ENCODE measurements at places on chromosomes 7 and 10.

DNA sequence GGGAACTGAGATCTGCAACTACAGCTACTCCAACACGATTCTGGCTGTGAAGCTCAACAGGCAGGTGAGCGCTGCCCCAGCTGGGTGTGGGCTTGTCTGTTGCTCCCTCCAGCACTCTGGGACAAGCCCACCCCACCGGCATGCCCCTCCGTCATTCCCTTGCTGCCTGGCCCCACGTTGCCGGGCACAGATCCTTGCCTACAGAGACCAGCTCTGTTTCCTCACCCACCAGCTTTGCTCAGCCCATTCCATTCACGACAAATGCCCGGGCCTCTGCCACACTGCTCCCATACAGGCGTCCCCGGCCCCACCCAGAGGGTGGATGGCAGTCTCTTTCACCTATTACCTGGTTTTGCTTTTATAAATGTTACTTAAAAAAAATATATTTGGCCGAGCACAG is 24.6 kb downstream of the WIPI2 start:
- no peak overlapping the region for H3K27ac ChIP-seq
- DNase-seq, result no peak
- H3K36me3 ChIP-seq, result peaks cover 33% of the 10 kb centered on the region
- no peaks in the 10 kb centered on the region for H3K27me3 ChIP-seq
- no peak overlapping the region for H3K4me3 ChIP-seq

DNA sequence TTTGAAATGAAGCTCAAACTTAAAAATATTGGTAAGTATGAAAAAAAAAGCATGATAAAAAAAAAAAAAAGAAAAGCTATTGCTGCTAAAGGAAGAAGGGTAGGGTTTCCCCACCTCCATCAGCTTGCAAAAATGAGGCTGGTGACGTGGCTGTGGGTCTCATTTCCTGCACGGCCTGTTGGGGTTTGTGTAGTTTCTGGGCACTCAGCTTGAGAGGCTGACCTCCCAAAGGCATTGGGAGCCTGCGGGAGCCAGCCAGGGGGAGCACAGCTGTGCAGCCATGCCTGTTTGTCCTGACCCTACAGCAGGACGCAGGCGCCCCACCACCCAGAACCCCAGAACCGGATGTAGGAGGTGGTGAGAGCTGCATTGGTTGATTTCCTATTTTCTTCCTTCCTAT is 48.8 kb upstream of the CARD11 start:
- peak overlapping the region; percentile 27 for H3K4me3 ChIP-seq
- no peaks in the 10 kb centered on the region for H3K27me3 ChIP-seq
- H3K4me1 ChIP-seq, result peaks cover 70% of the 10 kb centered on the region
- H3K36me3 ChIP-seq, result no peaks in the 10 kb centered on the region

GRCh38 chr7:696812-697551 is 29.5 kb upstream of the DNAAF5 start:
- H3K36me3 ChIP-seq, result peaks cover under 1% of the 10 kb centered on the region
- H3K4me1 ChIP-seq, result no peaks in the 10 kb centered on the region
- H3K27me3 ChIP-seq, result no peaks in the 10 kb centered on the region
- DNase-seq, result no peak
- no peak overlapping the region for H3K27ac ChIP-seq

- no peak for DNase-seq
- no peaks in the 10 kb centered on the region for H3K36me3 ChIP-seq
- no peak overlapping the region for H3K27ac ChIP-seq
- no peaks in the 10 kb centered on the region for H3K4me1 ChIP-seq
Observed at GRCh38 chr10:58967551-58968388, 208.7 kb upstream of the PHYHIPL start.

GRCh38 chr7:126700807-126701604 is 551.7 kb downstream of the GRM8 start:
- no peaks in the 10 kb centered on the region for H3K36me3 ChIP-seq
- H3K4me3 ChIP-seq, result no peak overlapping the region
- H3K27ac ChIP-seq, result no peak overlapping the region
- DNase-seq, result peak; percentile 82
- H3K4me1 ChIP-seq, result no peaks in the 10 kb centered on the region

GRCh38 chr10:27500886-27501285 is 3.2 kb upstream of the RAB18 start:
- no peak for DNase-seq
- no peak overlapping the region for H3K4me3 ChIP-seq
- peaks cover 21% of the 10 kb centered on the region for H3K4me1 ChIP-seq
- H3K27me3 ChIP-seq, result peaks cover 1% of the 10 kb centered on the region

DNA sequence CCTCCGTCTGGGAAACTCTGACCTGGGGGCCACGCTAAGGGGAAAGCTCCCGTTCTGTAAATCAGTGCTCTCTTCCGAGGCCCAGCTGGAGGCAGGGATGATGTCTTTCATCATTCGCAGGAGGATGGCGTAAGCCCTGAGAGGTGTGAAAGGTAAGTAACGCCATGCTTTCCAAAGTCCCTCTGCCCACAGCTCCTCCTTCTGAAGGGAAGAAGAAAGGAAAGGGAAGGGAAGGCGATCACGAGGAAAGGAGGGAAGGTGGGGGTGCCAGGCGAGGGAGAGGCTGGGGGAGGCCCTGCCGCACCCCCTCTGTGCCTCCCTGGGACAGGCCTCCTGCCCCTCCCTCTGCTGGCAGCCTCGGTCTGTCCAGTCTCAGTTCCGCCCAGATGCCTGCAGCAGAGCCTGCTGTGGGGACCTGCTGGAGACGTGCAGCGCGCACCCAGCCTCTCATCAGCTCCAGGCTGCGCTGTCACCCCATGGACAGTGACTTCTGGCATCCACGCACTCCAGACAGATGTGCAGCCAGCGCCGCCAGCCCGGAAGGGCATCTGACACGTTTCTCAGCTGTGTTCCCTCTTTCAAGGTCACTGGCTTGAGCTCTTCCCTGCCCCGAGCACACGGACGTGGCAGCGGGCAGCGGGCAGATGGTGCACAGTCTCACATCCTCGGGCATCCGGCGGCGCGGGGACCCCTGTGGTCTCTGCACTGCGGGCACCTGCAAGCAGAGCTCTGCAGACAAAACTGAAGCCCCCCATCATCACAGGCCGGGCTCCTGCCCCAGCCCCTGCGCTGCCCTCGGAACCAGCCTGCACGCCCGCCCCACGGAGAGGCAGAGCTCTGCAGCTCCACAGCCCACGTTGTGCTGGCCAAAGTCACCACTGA is 60.6 kb downstream of the INSIG1 start:
- DNase-seq, result no peak
- peaks cover 27% of the 10 kb centered on the region for H3K27me3 ChIP-seq

DNA sequence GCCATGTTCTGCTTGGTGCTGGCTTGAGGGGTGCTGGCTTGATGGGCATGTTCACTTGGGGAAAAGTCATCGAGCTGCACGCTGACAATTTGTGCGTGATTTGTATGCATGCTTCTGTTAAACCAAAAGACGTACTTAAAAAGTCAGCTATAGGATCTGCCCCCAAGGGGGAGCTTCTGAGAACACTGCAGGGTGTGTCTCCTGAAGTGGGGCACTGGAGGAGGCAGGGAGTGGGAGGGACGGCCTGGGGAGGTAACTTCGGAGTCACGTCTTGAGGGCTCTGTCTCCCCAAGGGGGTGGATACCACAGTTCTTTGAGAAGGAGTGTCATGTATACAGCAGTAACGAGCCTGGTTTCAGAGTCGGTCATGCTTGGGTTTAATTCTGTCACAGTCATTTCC is 406.5 kb downstream of the PLXNA4 start:
- no peaks in the 10 kb centered on the region for H3K36me3 ChIP-seq
- H3K27me3 ChIP-seq, result no peaks in the 10 kb centered on the region
- DNase-seq, result no peak
- H3K27ac ChIP-seq, result no peak overlapping the region
- H3K4me1 ChIP-seq, result no peaks in the 10 kb centered on the region

GRCh38 chr7:42175834-42176723 is 60.9 kb downstream of the GLI3 start:
- no peaks in the 10 kb centered on the region for H3K4me1 ChIP-seq
- no peak overlapping the region for H3K27ac ChIP-seq

GRCh38 chr7:106037489-106038176 is 74.5 kb downstream of the SYPL1 start:
- no peak overlapping the region for H3K4me3 ChIP-seq
- H3K27ac ChIP-seq, result no peak overlapping the region
- H3K4me1 ChIP-seq, result peaks cover 20% of the 10 kb centered on the region
- H3K36me3 ChIP-seq, result no peaks in the 10 kb centered on the region

DNA sequence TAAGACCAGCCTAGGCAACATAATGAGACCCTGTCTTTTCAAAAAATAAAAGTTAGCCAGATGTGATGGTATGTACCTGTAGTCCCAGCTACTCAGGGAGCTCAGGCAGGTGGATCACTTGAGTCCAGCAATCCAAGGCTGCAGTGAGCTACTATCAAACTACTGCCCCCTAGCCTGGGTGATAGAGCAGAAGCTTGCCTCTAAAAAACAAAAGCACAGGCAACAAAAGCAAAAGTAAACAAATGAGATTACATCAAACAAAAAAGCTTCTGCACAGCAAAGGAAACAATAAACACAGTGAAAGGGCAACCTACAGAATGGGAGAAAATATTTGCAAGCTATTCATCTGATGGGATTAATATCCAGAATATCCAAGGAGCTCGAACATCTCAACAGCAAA is 65.4 kb downstream of the FANK1 start:
- no peak for DNase-seq
- H3K27ac ChIP-seq, result no peak overlapping the region
- H3K27me3 ChIP-seq, result no peaks in the 10 kb centered on the region
- H3K4me1 ChIP-seq, result no peaks in the 10 kb centered on the region

DNA sequence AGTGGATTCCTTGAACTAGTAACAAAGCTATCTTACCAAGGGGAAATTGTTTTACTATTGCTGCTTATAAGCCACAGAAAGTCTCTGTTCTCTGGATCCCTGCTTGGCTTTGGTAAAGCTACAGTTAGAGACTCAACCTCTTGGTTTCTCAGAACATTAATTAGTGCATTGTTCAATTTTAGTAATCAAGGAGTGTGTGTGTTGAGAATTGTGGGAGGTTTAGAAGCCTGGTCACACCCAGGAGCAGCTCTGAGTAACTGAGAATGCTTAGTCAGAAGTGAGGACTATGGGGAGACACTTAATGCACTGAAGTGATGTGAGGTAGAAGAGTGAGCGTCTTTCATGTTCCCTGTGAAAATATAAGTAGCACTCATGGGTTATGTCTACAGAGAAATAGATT is 8.2 kb upstream of the ACTA2 start:
- peaks cover 29% of the 10 kb centered on the region for H3K4me1 ChIP-seq
- peak; percentile 46 for DNase-seq
- no peak overlapping the region for H3K4me3 ChIP-seq
- peak overlapping the region; percentile 73 for H3K27ac ChIP-seq

- H3K4me3 ChIP-seq, result no peak overlapping the region
- no peaks in the 10 kb centered on the region for H3K36me3 ChIP-seq
- no peaks in the 10 kb centered on the region for H3K27me3 ChIP-seq
- DNase-seq, result no peak
- H3K4me1 ChIP-seq, result no peaks in the 10 kb centered on the region
Observed at GRCh38 chr7:109964780-109965179, 1126.1 kb upstream of the LRRN3 start.

DNA sequence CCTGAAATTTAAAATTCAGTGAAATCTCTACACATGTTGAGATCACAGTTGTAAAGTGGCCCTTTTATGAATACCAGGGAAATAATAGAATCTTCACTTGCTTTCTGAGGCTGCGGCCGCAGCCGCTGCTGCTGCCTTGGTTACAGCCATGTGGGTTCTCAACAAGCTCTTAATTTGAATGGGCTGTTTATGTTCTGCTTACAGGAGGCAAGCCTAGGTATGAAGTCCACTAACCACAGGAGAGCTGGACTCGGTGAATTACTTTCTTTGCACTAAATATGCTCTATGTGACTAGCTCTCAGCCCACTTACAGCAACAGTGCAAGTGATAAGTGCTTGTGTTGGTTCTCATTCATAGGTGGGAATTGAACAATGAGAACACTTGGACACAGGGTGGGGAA is 410.8 kb downstream of the SFMBT2 start:
- no peaks in the 10 kb centered on the region for H3K4me1 ChIP-seq
- DNase-seq, result no peak
- no peak overlapping the region for H3K27ac ChIP-seq

GRCh38 chr10:46223064-46223480 is 63.7 kb upstream of the ANTXRL start:
- H3K4me1 ChIP-seq, result peaks cover 2% of the 10 kb centered on the region
- no peak overlapping the region for H3K27ac ChIP-seq
- H3K36me3 ChIP-seq, result peaks cover 4% of the 10 kb centered on the region
- DNase-seq, result peak; percentile 32

- peaks cover 10% of the 10 kb centered on the region for H3K4me1 ChIP-seq
- H3K27me3 ChIP-seq, result no peaks in the 10 kb centered on the region
- no peak overlapping the region for H3K4me3 ChIP-seq
- no peak for DNase-seq
Observed at GRCh38 chr7:111495173-111495810, 67.0 kb downstream of the IMMP2L start.

- H3K36me3 ChIP-seq, result no peaks in the 10 kb centered on the region
Observed at GRCh38 chr10:129253865-129254179, 213.2 kb upstream of the MGMT start.

DNA sequence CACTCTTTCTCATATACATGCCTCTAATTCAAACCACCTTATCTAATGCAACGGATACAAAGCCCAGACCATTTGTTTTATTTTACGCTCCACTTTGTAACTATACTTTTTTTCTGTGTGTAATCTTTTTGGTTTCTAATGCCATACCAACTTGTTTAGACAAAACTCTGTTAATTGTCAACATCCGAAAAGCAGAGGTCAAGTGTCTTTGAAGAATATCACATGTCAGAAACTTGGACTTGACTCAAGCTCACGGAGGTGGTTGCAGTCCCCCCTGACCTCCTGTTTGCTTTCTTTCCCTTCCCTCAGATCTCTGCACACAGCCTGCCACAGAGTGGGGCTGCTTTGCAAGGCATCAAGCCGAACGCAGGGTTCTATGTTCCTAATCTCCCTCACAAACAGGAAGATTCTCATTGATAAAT is 698.9 kb downstream of the PARD3 start:
- H3K27ac ChIP-seq, result no peak overlapping the region
- H3K27me3 ChIP-seq, result peaks cover 3% of the 10 kb centered on the region
- DNase-seq, result no peak
- no peaks in the 10 kb centered on the region for H3K36me3 ChIP-seq

DNA sequence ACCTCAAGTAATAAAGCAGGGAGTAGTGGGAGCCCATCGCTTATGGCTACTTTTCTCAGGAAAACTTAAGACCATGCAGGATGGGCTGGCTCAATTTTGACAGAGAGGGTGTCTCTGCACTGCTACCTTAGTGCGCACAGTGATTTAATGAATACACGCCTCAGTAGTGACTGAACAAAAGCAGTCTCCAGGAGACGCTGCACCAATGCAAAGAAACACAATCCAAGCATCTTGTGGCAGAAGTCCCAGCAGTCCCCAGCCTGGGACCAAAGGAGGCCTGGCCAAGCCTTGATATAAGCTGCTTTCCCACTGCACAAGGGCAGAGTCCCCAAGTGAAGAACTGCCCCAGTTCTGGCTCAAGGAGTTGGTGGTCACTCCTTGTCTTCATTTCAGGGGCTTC is 368.9 kb downstream of the KCNMA1 start:
- no peaks in the 10 kb centered on the region for H3K4me1 ChIP-seq
- no peak overlapping the region for H3K27ac ChIP-seq
- H3K36me3 ChIP-seq, result no peaks in the 10 kb centered on the region
- H3K27me3 ChIP-seq, result peaks cover 2% of the 10 kb centered on the region

DNA sequence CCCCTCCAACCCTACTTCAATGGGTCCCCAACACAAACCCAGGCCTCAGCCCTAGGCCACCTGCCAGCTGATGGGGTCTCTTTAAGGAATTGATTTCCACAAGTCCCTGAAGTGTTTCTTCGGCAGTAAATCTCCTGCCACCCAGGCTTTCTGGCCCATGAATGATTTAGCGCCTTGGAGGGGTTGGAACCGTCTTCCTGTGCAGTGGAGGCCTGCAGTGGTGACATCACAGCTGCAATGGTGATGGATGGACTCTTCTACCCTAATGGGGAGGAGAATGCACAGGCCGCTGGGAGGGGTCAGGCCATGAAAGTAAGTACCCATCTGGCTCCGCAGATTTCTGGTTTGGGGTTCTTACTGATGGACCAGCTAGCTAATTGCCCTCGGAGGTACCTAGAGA is 163.8 kb downstream of the UBE2H start:
- H3K4me1 ChIP-seq, result peaks cover 16% of the 10 kb centered on the region
- no peaks in the 10 kb centered on the region for H3K36me3 ChIP-seq
- DNase-seq, result no peak
- H3K27ac ChIP-seq, result no peak overlapping the region
- peaks cover 44% of the 10 kb centered on the region for H3K27me3 ChIP-seq
